Spleen (tissue), 13 donors: ENCODE measurements at places on chromosomes 12 and 14. TPM values are rescaled to one million over a fixed set of nuclear protein-coding genes. Genes with fewer than 3 reads are reported as not detected.
A peak's percentile ranks its signal among the peaks of the same experiment; 100 is the strongest.

DNA sequence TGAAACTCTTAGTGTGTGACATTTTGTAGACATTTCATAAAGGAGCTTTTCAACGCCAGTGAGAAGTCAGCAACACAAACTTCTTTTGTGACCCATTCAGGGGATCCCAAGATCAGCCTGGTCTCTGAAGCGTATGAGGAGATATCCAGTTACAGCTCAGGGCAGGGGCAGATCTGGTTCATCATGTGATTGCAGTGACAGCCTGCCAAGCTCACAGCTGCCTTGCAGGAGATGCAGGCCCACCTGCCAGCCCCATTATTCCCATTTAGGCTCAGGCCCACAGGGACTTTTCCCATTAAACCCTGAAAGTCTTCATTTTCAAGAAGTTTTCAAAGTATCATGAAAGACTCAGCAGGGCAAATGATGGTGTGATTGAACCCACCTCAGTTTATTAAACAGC, 38.3 kb downstream of the SRGAP1 start:
- DNase-seq: no peak

GRCh38 chr12:116427200-116427930, 131.8 kb upstream of the MAP1LC3B2 start:
- DNase-seq: no peak

- peak; percentile 85 for DNase-seq
Measured at GRCh38 chr14:106308839-106309389, 782.5 kb downstream of the TMEM121 start.

Gene EMC9
- 27.3 TPM for total RNA-seq

DNA sequence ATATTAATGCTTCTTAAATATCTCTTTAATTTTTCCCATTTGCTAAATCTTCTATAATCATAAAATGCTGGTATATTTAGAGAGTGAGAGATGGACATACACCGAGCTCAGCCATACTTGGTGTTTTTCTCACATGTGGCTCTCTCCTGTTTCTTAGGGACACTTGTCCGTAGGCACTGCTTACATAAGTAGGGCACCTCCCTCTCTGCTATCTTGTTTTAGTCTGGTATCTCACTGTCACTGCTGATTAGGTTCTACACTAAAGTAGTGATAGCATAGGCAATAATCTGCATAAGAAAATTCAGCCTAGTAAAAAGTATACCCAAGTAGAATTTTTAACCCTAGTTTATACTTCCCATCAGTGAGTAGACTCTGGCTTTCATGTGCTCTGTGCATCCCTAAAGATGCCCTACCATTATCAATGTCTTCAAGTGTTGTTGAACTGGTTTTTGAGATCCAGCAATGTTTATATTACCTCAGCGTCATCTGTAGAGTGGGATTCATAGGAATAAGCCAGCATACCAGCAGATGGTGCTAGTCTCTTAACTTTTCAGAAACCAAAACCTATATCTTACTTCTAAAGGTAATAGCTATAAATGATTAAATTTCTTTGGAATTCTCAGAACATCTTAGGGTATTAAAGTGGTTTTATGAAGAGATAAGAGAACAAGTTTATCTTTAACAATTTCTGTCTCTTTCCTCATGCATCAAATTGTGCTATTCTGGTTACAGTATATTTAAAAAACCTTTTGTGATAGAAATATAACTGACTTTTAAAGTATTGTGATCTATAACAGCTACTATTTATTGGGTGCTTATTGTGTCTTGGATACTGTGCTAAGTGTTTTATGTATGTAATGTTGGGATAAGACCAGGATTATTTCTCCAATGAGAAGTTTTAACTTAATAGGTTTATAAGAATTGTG, 32.9 kb downstream of the ARID2 start:
- DNase-seq: no peak

Gene CSRP2
- total RNA-seq: 15.5 TPM

Gene NEUROD4
- not detected for total RNA-seq

DNA sequence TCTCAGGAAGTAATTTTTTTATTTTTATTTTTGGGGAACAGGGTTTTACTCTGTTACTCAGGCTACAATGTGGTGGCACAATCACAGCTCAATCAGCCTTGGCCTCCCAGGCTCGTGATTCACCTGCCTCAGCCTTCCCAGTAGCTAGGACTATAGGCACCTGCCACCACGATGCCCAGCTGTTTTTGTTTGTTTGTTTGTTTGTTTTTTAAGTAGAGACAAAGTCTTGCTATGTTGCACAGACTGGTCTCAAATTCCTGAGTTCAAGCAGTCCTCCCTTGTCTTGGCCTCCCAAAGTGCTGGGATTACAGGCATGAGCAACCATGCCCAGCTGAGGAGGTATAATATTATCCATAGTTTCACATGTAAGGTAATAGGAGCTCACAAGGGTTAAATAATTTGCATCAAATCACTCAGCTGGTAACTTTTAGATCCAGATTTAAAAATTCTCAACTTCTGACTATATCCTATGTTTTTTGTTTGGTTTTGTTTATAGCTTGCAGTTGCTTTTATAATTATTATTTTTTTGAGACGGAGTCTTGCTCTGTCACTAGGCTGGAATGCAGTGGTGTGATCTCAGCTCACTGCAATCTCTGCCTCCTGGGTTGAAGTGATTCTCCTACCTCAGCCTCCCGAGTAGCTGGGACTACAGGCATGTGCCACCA, 629.3 kb downstream of the DIO2 start:
- DNase-seq: no peak

Gene PSMB11
- not detected for total RNA-seq

- DNase-seq: no peak
Measured at GRCh38 chr14:36617824-36618223, 35.4 kb upstream of the NKX2-8 start.

Gene BIN2
- 87.9 TPM for total RNA-seq

Gene ZNF84
- 27.5 TPM for total RNA-seq

Gene C14orf132
- 5.6 TPM for total RNA-seq

DNA sequence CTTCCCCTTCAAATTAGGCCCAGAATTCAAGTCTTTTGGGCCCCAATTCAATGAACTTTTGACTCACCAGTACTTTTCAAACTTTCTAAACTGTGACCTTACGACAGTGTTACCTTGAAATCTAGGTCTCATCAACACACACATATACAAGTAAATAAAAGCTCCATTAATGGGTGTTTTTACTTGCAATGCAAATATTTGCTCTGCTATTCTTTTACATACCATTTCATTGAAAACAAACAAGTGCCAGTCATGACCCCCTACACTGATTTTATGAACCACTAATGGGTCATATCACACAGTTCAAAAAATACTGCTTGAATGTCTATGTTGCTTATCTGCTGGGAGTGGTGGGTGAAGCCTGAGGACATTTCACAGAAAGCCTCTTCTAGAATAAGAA, 9.1 kb upstream of the NR1H4 start:
- DNase-seq: no peak

- no peak for DNase-seq
Measured at GRCh38 chr14:47485421-47485820, 190.0 kb downstream of the MDGA2 start.

DNA sequence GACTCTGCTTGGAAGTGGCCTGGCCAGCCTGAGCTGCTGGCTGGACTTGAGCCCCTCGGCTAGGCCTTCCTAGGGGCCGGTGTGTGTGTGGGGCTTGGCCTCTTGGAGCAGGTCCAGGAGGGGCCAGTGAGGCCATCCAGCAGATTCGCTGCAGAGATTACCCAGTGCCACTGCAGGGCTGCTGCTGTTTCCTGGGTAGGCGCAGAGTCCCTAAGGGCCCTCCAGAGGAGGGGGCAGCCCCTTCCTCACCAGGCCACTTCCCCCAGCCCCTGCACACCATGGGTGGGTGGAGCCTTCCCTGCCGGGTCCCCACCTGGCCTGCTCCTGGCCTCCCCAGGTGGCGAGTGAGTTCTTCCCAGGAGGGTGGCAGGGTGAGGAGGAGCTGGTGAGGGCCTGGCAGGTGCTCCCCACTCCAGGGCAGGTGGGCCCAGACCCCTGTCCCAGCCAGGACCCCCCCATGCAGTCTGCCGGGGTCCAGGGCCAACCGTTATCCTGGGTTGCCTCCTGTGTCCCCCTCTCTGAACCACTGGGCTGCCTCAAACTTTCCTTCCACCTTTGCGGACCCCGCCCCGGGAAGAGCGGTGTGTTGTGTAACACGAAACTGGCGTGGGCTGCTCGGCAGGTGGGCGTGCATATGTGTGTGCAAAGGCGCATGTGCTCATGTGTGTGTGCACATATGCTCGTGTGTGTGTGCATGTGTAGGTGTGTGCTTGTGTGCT, 25.1 kb downstream of the ASPG start:
- DNase-seq: peak; percentile 66

Gene SLC7A7
- 122 TPM for total RNA-seq

GRCh38 chr12:49345051-49345824, 1.4 kb upstream of the DNAJC22 start:
- DNase-seq: no peak

Gene CAPZA3
- total RNA-seq: not detected

Gene CMTM5
- total RNA-seq: 2.3 TPM

- DNase-seq: no peak
Measured at GRCh38 chr12:111841236-111841749, 735 bp upstream of the MAPKAPK5 start.

Gene GPR65
- total RNA-seq: 21.2 TPM
